SW 1271 (cell line): ENCODE measurements at places on chromosomes 4 and X.

DNA sequence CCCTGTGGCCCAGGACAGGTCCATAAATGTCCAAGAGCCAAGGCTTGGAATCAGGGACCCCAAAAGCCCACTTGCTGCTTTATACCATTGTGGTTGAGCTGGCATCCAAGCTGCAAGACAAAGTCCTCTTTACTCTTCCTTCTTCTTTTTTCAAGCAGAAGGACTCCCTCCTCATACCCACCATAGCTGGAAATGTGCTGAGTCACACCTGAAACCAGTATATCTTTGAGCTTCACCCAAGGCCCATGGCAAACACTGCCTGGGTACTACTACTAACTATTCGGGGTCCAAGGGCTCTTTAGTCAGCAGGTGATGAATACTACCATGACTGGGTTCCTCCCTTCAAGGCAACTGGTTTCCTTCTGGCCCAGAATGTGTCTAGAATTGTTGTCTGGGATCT, 37.3 kb upstream of the NMU start:
- DNase-seq = no peak

DNA sequence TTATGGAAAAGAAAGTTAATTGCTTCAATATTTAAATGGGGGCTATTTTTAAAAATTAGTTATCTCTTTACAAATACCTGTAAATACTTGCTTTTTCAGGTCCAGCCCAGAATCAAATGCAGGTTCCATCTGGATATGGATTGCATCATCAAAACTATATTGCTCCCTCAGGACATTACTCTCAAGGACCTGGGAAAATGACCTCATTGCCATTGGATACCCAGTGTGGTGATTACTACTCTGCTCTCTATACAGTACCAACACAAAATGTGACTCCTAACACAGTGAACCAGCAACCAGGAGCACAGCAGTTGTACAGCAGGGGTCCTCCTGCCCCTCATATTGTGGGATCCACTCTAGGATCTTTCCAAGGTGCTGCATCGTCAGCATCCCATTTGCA, 29.2 kb downstream of the SEC24B start:
- no peak for DNase-seq

- no peak for DNase-seq
These were observed 29.5 kb upstream of the TAPT1 start for GRCh38 chr4:16255730-16256129.

DNA sequence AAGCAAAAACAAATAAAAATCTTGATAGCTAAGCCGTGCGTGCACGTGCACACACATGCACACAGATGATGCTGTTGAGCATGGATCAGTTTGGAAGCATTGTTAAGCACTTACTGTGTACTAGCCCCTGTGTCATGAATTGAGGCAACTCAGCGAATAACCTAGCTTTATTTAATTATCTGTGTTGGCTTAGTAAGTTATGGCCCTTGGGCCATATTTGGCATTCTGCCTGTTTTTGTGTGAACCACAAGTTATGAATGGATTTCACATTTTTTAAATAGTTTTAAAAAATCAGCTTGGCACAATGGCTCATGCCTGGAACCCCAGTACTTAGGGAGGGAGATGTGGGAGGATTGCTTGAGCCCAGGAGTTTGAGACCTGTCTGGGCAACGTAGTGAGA, 113.6 kb upstream of the CBLL2 start:
- no peak for DNase-seq

GRCh38 chr4:177023951-177024350, 231.2 kb upstream of the VEGFC start:
- DNase-seq = no peak

GRCh38 chrX:113892401-113892800, 691.5 kb upstream of the HTR2C start:
- DNase-seq = no peak
